Psoas muscle (tissue), 8 donors: ENCODE measurements at places on chromosomes 5 and 9. TPM values are rescaled to one million over a fixed set of nuclear protein-coding genes. Genes with fewer than 3 reads are reported as not detected.

Gene PRR7
- total RNA-seq: 1.8 TPM

Gene LIX1
- total RNA-seq: not detected

DNA sequence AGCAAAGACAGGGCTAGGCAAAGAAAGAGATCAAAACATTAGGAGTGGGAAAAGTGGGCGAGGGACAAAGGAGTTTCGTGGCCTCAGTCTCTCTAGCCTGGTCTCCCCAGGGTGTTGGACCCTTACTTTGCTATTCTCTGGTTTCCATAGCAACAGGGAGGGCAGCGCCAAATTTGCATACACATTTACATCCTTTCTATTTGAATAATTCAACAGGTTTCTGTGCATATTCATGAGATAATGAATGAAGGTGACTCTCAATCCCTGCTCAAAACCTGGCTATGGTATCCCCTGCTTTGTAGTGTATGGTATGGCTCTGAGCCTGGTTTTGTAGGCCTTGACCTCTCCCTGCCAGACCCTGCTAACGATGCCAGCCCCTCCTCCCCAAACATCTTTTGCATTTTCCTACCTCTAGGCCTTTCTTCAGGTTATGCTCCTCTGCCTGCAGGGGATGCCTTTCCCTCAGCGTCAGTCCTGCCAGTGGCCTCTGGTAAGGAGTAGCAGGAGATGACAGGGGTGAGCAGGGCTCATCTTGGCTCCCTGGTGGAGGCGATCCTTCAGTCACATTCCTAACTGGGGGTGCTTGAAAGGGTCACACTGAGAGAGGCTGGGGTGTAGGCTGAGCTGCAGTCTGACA, 9.8 kb downstream of the RPP25L start:
- no peak for DNase-seq
- H3K36me3 ChIP-seq: no peaks in the 10 kb centered on the region
- no peaks in the 10 kb centered on the region for H3K27me3 ChIP-seq
- no peak overlapping the region for H3K4me3 ChIP-seq
- no peak overlapping the region for H3K27ac ChIP-seq
- H3K4me1 ChIP-seq: peaks cover 11% of the 10 kb centered on the region

GRCh38 chr5:206406-206805, 11.5 kb downstream of the CCDC127 start:
- DNase-seq: no peak
- H3K4me1 ChIP-seq: peaks cover 10% of the 10 kb centered on the region
- H3K4me3 ChIP-seq: no peak overlapping the region
- H3K36me3 ChIP-seq: peaks cover 31% of the 10 kb centered on the region
- H3K27me3 ChIP-seq: no peaks in the 10 kb centered on the region

GRCh38 chr9:111963995-111964394, 67.4 kb downstream of the UGCG start:
- no peaks in the 10 kb centered on the region for H3K36me3 ChIP-seq
- no peak overlapping the region for H3K27ac ChIP-seq
- H3K27me3 ChIP-seq: peaks cover 5% of the 10 kb centered on the region
- peaks cover 15% of the 10 kb centered on the region for H3K4me1 ChIP-seq

DNA sequence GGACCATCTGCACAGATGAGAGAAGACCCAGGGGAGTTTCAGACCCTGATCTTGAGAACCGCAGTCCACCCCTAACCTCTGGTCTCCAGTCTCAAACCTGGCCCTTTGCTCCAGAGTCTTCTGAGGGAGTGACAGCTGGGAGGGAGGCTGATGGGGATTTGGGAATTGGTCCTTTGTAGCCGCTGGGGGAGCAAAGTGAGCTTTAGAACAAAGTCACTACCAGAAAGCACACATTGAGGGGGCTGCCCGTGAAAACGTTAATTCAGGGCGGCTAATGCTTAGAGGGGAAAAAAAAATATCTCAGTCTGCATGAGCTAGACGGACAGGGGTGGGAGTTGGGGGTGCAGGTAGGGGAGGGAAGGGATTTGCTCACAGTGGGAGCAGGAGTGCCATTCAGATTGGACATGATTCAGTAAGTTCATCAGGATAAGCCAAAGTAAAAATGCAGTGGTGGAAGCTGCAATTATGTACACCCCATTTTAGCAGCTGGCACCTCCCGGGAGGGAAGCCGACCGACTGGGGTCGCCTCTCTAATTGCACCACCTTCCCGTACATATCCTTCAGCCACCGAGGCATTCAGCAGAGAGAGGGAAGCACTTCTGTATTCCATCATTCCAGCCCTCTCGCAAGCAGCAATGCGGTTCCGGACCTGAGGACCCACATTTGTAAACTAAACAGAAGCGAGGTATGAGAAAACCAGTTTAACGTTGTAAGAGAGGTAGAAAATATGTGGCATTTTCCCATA, 123.4 kb upstream of the RETREG1 start:
- H3K4me3 ChIP-seq: no peak overlapping the region
- no peaks in the 10 kb centered on the region for H3K4me1 ChIP-seq
- no peak overlapping the region for H3K27ac ChIP-seq
- no peaks in the 10 kb centered on the region for H3K27me3 ChIP-seq
- no peak for DNase-seq

DNA sequence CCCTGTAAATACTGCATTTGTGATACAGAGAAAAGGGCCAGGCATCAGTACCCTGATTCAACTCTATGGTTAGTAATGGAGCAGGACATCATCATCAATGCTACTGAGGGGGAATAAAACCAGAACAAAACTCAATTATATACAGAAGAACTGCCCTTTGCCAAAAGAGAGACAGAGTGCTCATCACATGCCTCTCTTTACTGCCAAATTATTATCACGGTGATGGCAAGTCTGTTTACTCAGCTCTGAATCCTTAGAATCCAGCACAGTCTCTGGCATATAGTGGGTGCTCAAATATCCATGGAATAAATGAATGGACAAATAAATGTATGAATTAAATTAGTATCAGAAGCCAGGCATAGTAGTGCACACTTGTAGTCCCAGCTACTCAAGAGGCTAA, 130.2 kb downstream of the TTC39B start:
- peaks cover 12% of the 10 kb centered on the region for H3K36me3 ChIP-seq
- H3K27me3 ChIP-seq: no peaks in the 10 kb centered on the region
- H3K4me1 ChIP-seq: no peaks in the 10 kb centered on the region
- H3K4me3 ChIP-seq: no peak overlapping the region

DNA sequence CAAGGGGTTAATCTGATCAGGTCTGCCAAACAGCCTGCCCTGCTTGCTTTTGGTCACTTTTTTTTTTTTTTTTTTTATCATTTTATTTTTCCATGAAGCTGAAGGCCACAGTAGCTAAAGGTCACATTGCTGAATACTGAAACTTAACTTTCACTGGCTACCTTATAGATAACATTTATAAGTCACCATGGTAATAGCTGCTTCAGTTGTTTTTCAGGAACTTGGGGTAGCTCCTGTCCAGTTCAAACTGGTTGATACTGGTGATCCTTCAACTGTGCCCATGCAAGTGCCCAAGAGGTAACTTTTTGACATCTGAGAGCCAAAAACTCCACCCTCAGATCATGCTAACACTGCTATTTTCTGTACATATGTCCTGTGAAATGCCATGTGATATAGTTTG, 68.3 kb upstream of the RGS7BP start:
- DNase-seq: no peak
- no peak overlapping the region for H3K4me3 ChIP-seq
- no peaks in the 10 kb centered on the region for H3K4me1 ChIP-seq
- no peak overlapping the region for H3K27ac ChIP-seq
- H3K27me3 ChIP-seq: peaks cover 2% of the 10 kb centered on the region

- no peaks in the 10 kb centered on the region for H3K4me1 ChIP-seq
- no peak overlapping the region for H3K4me3 ChIP-seq
Observed at GRCh38 chr5:135478938-135479337, 26.8 kb upstream of the TIFAB start.
